ENCODE measurements at places on chromosomes 2 and 18. TPM values are rescaled to one million over a fixed set of nuclear protein-coding genes. Genes with fewer than 3 reads are reported as not detected.

- H3K4me1 ChIP-seq, result no peaks in the 10 kb centered on the region
- no peaks in the 10 kb centered on the region for H3K36me3 ChIP-seq
- no peak overlapping the region for H3K27ac ChIP-seq
- DNase-seq, result no peak
- no peak overlapping the region for H3K4me3 ChIP-seq
Measured at GRCh38 chr18:42363446-42364441, 408.7 kb downstream of the PIK3C3 start.

Gene ACTG2
- not detected for total RNA-seq

DNA sequence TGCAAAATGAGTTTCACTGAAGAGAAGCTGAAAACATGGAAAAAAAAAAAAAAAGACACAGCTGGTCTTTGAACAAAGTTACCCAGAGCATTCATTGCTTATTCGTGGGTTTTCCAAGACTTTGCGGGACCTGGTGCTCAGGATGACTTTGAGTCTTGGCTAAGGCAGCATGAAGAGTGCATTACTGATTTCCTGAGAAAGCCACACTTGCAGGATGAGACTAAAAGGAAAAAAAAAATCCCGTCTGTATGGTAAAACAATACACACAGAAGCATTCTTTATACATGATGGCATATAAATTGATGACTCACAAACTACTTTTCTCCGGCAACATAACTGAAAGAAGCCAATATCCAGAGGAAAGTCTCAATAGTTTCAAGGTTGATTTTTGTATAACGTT lies 195.4 kb downstream of the SPP2 start:
- no peak for DNase-seq
- H3K4me1 ChIP-seq, result peaks cover 3% of the 10 kb centered on the region
- H3K27me3 ChIP-seq, result no peaks in the 10 kb centered on the region
- no peak overlapping the region for H3K27ac ChIP-seq

DNA sequence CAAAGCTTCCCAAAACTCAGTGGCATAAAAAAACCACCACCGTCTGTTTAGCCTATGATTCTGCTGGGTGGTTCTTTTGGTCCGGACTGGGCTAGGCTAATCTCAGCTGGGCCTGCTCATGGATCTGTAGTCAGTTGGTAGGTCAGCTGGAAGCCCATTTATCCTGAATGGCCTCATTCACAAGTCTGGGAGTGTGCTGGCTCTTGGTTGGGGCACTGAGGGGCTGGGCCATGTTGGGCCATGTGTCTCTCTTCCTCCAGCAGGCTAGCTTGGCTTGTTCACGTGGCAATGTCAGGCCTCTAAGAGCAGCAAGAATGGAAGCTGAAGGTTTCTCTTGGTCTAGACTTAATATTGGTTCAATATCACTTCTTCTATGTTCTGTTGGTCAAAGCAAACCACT lies 95.7 kb upstream of the HS6ST1 start:
- no peaks in the 10 kb centered on the region for H3K27me3 ChIP-seq
- no peaks in the 10 kb centered on the region for H3K4me1 ChIP-seq
- no peak overlapping the region for H3K4me3 ChIP-seq

GRCh38 chr2:136572335-136572734 lies 193.0 kb upstream of the THSD7B start:
- H3K4me3 ChIP-seq, result no peak overlapping the region
- H3K4me1 ChIP-seq, result no peaks in the 10 kb centered on the region
- no peak overlapping the region for H3K27ac ChIP-seq

DNA sequence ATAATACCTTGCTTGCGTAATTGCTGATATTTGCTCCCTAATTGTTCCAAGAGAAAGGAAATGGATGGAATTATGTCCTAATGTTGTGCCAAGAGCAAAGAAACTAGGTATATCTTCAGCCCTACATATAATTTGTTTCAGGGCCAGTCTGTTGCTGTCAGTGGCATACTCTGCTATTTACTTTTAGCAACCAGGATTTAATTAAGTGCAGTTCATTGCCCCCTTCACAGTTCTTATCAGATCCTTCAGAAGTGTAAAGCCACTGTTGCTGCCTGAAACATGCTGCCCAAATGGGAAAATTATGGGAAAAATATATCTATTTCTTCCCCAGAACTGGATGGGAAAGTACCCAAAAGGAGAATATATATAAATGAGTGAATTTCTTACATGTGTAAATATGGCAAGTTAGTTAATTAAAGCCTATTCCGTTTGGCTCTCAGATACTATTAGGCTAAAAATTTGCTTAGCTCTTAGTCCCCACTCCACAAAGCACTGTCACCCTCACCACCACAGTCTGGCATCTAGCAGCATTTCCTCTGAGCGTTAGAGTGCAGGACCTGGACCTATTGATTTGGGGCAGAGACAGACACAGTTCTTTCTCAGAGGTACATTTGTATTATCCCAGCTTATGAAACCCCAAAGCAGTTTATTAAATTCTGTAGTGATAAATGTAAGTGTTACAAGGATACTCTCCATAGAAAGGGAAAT lies 72.8 kb upstream of the DTNA start:
- no peak overlapping the region for H3K27ac ChIP-seq
- no peaks in the 10 kb centered on the region for H3K36me3 ChIP-seq
- no peak for DNase-seq
- no peaks in the 10 kb centered on the region for H3K4me1 ChIP-seq
- no peak overlapping the region for H3K4me3 ChIP-seq

DNA sequence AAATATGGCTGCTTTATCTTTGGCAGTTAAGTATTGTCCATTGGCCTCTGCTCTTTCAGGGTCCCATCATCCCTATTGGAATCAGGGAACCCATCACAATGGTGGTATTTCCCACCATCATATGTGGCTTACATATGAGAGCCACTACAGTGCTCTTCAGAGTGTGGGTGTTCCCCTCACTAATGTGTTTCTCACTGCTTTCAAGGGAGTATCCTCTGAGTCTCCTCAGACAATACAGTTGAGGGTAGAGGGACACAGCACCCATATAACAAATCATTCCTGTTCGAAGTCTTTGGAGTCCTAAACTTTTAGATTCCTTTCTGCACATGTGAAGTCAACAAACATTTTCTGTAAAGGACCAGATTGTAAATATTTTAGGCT lies 48.8 kb upstream of the DNAJC10 start:
- no peaks in the 10 kb centered on the region for H3K4me1 ChIP-seq
- peaks cover 2% of the 10 kb centered on the region for H3K27me3 ChIP-seq
- no peak for DNase-seq
- H3K27ac ChIP-seq, result no peak overlapping the region
- no peaks in the 10 kb centered on the region for H3K36me3 ChIP-seq

DNA sequence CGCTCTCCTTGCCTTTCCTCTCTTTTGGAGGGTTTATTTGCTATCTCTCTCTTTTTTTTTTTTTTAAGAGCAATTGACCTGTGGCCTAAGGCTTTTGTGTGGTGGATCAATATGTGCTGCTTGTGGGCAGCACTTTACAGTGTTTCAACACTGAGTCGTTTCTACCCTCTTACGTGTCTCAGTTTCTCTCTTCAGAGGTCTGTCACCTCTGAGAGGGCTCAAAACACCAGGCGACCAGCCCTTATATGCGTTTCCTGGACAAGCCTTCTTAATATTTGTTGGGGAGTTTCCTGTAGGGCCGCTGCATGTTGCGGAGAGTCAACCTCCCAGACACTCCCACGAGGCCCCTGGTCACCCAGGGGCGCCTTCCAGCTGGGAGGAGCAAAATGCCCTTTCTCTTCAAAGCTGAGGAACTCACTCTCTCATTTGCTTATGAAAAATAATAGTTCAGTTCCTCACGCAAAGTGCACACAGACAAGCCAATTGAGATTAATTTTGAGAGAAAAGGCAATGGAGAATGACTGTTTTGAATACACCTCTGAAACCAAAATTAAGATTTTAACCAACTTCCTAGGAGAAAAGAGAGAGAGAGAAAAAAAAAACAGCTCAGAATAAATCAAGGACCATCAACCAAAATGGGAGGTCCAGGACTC lies 96.3 kb upstream of the B3GNT2 start:
- no peaks in the 10 kb centered on the region for H3K4me1 ChIP-seq
- H3K36me3 ChIP-seq, result no peaks in the 10 kb centered on the region
- no peak overlapping the region for H3K4me3 ChIP-seq

- DNase-seq, result no peak
- H3K27ac ChIP-seq, result no peak overlapping the region
- no peak overlapping the region for H3K4me3 ChIP-seq
- H3K4me1 ChIP-seq, result no peaks in the 10 kb centered on the region
Measured at GRCh38 chr2:204282081-204282480, 263.2 kb upstream of the PARD3B start.

- H3K27ac ChIP-seq, result no peak overlapping the region
- no peaks in the 10 kb centered on the region for H3K27me3 ChIP-seq
- H3K4me1 ChIP-seq, result no peaks in the 10 kb centered on the region
- H3K36me3 ChIP-seq, result no peaks in the 10 kb centered on the region
- H3K4me3 ChIP-seq, result no peak overlapping the region
Measured at GRCh38 chr2:57864926-57865325, 181.7 kb upstream of the VRK2 start.

Gene SCN9A
- total RNA-seq, result 0.06 TPM

DNA sequence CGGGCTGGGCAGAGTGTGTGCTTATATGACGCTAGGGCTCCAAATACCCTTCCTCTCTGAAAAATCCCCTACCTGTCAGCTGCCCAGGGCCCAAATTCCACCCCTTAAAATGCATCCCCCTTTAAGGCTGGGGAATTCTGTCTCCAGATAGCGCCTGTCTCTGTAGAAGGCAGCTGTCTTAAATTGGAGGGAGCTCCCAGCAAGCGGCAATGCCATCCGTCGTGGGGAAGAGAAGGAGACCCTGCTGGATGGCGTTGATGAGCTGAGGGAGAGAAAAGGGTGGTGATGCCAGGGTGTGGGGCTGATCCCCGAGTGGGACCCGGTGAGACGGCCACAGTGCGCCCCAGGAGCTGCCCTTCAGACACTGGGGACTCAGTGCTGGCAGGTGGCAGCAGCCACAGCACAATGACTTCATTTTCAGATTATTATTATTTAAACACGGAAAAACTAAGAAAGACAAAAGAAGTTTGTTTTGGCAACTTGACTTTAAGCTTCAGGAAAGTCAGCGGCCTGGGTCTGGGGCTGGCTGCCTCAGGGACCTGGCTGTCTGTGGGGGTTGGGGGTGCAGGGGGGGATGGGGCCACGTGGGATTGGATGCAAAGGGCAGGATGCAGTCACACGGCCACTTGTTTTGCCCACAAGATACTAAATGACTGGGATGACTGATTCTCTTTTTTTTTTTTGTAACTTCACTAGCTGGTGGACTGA lies 152.8 kb downstream of the TFCP2L1 start:
- no peak overlapping the region for H3K27ac ChIP-seq
- no peak overlapping the region for H3K4me3 ChIP-seq
- no peak for DNase-seq

Gene PARD6G
- not detected for total RNA-seq

GRCh38 chr2:240964704-240965295 lies 33.6 kb upstream of the SNED1 start:
- H3K27ac ChIP-seq, result no peak overlapping the region
- H3K4me1 ChIP-seq, result no peaks in the 10 kb centered on the region
- DNase-seq, result no peak
- no peaks in the 10 kb centered on the region for H3K36me3 ChIP-seq
- H3K4me3 ChIP-seq, result no peak overlapping the region

Gene CDCA7
- total RNA-seq, result 2.9 TPM

DNA sequence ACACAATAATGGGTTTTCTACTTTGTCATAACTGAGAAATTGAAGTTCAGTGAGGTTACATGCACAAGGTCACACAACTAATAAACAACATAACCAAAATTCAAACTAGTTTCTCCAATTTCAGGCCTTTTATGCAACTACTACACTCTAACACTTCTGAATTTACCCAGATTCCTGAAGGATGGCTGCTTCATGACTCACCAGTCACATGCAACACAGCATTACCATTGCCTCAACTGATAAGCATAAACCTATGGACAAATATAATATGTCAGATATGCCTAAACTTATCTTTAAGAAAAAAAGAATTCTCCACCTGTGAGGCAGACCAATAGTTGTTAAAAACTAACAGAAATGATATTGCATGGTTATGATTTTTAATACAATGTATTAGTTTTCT lies 586.5 kb upstream of the SLC8A1 start:
- no peak overlapping the region for H3K27ac ChIP-seq
- DNase-seq, result no peak
- H3K36me3 ChIP-seq, result no peaks in the 10 kb centered on the region
- no peak overlapping the region for H3K4me3 ChIP-seq

Gene EGR4
- not detected for total RNA-seq

Gene HTRA2
- 25.6 TPM for total RNA-seq

DNA sequence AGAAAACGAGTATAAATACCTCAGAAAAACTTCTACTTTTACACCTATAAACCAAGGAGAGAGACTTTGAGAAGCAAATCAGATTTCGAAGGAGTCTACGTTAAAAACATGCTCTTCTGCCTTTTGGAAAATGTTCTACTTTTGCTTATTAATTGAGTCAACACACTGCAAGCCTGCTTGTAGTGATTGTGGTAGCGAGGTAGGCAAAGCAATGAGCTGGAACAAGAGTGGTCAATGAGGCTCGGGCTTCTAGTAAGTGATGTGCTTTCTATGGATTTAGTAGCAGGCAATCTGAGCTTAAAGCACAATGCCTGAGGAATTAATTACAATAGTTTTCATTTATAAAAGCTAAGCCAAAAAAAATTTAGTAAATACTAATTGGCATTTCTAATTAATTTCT lies 103.4 kb upstream of the TFCP2L1 start:
- DNase-seq, result no peak
- no peak overlapping the region for H3K27ac ChIP-seq
- H3K4me1 ChIP-seq, result no peaks in the 10 kb centered on the region
- no peak overlapping the region for H3K4me3 ChIP-seq

DNA sequence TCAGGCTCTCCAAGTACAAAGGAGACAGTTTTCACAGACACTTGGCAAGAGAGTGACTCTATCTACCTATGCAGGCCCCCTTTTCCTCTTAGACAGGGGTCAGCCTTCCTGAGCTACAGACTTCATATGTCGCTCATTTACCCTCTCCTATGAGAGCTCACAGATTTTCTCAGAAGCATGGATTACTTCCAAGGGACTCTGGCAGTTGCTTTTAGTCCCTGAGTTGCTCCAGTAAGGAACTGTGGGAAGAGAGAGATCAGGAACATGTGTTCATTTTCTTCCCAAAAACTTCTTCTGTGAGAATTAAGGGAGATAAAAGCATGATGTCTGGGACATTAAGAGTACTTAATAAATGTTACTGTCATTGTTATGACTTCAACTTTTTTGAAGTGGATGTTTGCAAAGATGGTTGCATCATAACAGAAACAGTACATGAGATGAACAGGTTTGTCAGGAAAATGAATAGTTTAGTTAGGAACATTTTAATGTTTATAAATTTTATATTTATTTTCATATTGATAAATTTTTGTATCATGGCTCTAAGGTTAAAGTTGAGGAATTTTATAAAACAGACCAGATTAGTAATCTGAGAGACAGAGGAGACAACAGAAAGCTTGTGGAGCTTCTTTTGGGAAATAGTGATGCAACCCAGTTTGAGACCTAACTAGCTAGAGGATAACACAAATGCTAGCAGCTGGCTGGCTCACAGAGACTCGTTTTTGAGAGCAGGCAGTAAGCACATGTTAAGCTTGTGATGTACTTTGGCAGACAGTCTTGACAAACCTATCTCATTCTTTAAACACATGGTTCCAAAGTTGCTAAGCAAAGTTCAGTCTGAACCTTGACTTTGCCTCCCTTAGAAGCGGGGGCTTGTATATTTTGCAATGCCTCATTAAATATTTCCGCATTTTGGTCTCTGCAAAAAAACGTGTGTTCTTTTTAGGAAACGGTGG lies 21.7 kb upstream of the UGP2 start:
- H3K36me3 ChIP-seq, result no peaks in the 10 kb centered on the region
- no peaks in the 10 kb centered on the region for H3K4me1 ChIP-seq
